ENCODE measurements at places on chromosomes 3 and 15. TPM values are rescaled to one million over a fixed set of nuclear protein-coding genes. Genes with fewer than 3 reads are reported as not detected.

Gene AADACL2
- not detected for total RNA-seq

Gene OCA2
- 0.10 TPM for total RNA-seq

Gene FAM43A
- total RNA-seq, result 6.2 TPM

Gene MYZAP
- 5.1 TPM for total RNA-seq

Gene AP4E1
- total RNA-seq, result 11.2 TPM

Gene DGKG
- 2.5 TPM for total RNA-seq

Gene PRKCD
- total RNA-seq, result 10.2 TPM

Gene WDR93
- not detected for total RNA-seq

Gene STT3B
- 169 TPM for total RNA-seq

Gene P3H2
- total RNA-seq, result 0.84 TPM

Gene ADPRH
- total RNA-seq, result 4.5 TPM

Gene BLM
- total RNA-seq, result 5.8 TPM

Gene VEPH1
- total RNA-seq, result 8.8 TPM

Gene TUBGCP4
- total RNA-seq, result 4.9 TPM

Gene HYKK
- total RNA-seq, result 0.94 TPM

Gene KCNMB2
- total RNA-seq, result not detected

Gene RPL22L1
- total RNA-seq, result 131 TPM

Gene UQCC5
- total RNA-seq, result 1.2 TPM

Gene PRKCI
- total RNA-seq, result 20.0 TPM

Gene IL17RD
- under 0.01 TPM for total RNA-seq

Gene TIMP4
- not detected for total RNA-seq

Gene TRIM42
- total RNA-seq, result not detected

Gene NME9
- total RNA-seq, result 0.94 TPM

Gene ARL14
- total RNA-seq, result not detected

Gene CFAP20DC
- 0.10 TPM for total RNA-seq

Gene FBXO40
- under 0.01 TPM for total RNA-seq

Gene A4GNT
- not detected for total RNA-seq

Gene CLN6
- total RNA-seq, result 9.3 TPM

Gene RBP2
- total RNA-seq, result not detected

Gene FEZF2
- not detected for total RNA-seq

Gene PLOD2
- total RNA-seq, result 1.8 TPM

Gene CYP1A1
- total RNA-seq, result not detected

Gene CCDC14
- total RNA-seq, result 28.0 TPM

Gene DOCK3
- 1.0 TPM for total RNA-seq

Gene CASR
- total RNA-seq, result 1.2 TPM

Gene ITPKA
- 0.10 TPM for total RNA-seq

Gene FRMD5
- not detected for total RNA-seq

Gene GPR15
- total RNA-seq, result 40.1 TPM

Gene CHRD
- total RNA-seq, result 0.31 TPM

Gene GOLGA8S
- total RNA-seq, result 0.10 TPM
